Heart right ventricle (tissue), 16 donors: ENCODE measurements at places on chromosomes 12 and 14. TPM values are rescaled to one million over a fixed set of nuclear protein-coding genes. Genes with fewer than 3 reads are reported as not detected.

Gene KLHDC1
- polyA plus RNA-seq = 6.9 TPM

DNA sequence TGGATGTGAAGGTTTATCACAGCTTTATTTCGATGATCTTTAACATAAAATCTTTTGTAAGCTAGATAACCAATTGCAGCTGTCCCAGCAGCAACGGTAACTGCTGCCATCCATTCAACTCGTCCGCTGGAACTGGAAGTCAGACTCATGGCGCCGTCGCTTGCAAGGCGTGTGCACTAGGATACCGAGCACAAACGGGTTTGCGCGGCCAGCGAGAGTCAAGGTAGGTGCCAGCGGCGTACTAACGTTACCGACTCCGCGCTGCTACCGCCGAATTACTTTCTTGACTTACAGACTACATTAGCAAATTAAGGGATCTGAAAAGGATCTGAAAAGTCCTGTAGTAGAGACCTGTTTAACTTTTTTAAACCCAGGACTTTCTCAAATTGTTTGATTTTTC lies 47.4 kb upstream of the PRICKLE1 start:
- no peak overlapping the region for H3K27ac ChIP-seq
- H3K4me3 ChIP-seq = no peak overlapping the region
- peaks cover under 1% of the 10 kb centered on the region for H3K4me1 ChIP-seq
- no peaks in the 10 kb centered on the region for H3K27me3 ChIP-seq
- DNase-seq = no peak
- H3K36me3 ChIP-seq = no peaks in the 10 kb centered on the region

GRCh38 chr14:102819176-102819628 lies 42.0 kb downstream of the TRAF3 start:
- no peaks in the 10 kb centered on the region for H3K36me3 ChIP-seq
- DNase-seq = no peak
- H3K4me3 ChIP-seq = no peak overlapping the region
- H3K27ac ChIP-seq = no peak overlapping the region
- H3K27me3 ChIP-seq = no peaks in the 10 kb centered on the region
- H3K4me1 ChIP-seq = no peaks in the 10 kb centered on the region

Gene CLEC2D
- 1.2 TPM for polyA plus RNA-seq

- no peak overlapping the region for H3K4me3 ChIP-seq
- DNase-seq = no peak
- H3K27me3 ChIP-seq = peaks cover 6% of the 10 kb centered on the region
- H3K27ac ChIP-seq = peak overlapping the region; percentile 17
Measured at GRCh38 chr12:6053541-6053940, 70.9 kb downstream of the VWF start.

DNA sequence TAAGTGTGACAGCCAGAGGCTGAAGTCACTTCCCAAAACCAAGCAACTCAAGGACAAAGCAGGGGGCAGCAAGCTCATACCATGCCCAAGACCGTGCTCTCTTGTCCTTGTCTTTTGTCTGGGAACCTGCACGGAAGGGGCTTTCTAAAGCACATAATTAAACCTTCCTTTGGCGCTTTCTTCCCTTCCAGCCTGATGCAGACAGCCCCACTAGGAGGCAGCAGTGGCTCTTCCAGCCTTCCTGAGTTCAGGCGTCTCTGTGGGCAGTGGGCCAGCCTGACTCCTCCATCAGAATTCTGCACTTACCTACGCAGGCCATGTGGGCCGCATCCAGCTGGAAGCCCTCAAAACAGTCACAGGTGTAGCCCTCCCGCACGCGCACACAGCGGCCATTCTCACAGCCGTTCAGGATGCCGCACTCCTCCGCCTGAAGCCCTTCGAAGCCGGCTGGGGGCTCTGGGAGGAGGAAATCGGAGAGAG lies 7.6 kb downstream of the ISCA2 start:
- peaks cover 77% of the 10 kb centered on the region for H3K36me3 ChIP-seq
- H3K4me3 ChIP-seq = no peak overlapping the region
- H3K27me3 ChIP-seq = no peaks in the 10 kb centered on the region
- no peaks in the 10 kb centered on the region for H3K4me1 ChIP-seq
- H3K27ac ChIP-seq = no peak overlapping the region

DNA sequence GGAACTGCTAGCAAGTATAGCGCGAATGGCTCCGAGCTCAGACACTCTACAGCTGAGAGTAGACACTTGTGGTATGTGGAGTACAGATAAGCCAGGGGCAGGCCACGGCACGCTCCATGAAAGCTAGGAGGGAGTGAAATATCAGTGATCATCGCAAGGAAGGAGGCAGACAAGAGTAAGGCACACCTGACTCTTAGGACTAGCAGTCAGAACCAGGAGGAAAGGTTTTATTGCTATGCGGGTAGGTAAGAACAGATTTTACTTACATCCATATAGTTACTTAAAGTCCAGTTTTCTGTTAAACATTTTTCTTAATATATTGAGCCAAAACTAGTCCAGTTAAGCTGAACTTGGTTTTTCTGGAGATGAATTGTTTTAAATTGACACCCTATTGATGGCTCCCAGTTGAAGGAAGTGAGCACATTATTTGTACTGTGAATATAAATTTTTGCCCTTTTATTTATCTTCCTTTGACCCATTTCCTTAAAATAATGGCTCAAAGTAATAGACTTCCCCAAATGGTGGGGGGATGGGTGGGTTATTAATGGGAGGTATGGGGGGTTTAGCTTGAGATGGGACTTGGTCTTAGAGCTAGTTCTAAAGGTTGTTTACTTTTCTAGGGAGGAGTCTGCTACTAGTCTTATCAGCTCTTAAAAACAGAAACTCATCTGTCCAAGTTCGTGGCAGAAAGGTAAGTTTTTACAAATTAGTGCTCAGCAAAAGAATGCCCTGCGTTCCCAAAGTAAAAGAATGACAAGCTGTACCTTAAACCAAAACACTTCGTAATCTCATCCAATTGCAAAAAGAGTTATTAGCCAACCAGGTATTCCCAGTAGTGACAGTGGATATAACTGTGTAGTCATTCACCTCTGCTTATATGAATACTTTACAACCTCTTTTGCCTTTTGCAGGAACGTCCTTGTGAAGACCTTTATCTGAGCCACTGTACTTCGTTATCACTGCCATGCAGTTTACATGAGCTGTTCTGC lies 5.8 kb downstream of the HNRNPA1 start:
- H3K4me1 ChIP-seq = peaks cover 56% of the 10 kb centered on the region
- DNase-seq = no peak
- H3K27ac ChIP-seq = no peak overlapping the region
- no peaks in the 10 kb centered on the region for H3K36me3 ChIP-seq
- no peaks in the 10 kb centered on the region for H3K27me3 ChIP-seq

GRCh38 chr14:64095620-64096019 lies 198.6 kb downstream of the ESR2 start:
- no peak overlapping the region for H3K4me3 ChIP-seq
- no peaks in the 10 kb centered on the region for H3K4me1 ChIP-seq
- no peaks in the 10 kb centered on the region for H3K27me3 ChIP-seq
- H3K27ac ChIP-seq = no peak overlapping the region
- H3K36me3 ChIP-seq = peaks cover 92% of the 10 kb centered on the region

DNA sequence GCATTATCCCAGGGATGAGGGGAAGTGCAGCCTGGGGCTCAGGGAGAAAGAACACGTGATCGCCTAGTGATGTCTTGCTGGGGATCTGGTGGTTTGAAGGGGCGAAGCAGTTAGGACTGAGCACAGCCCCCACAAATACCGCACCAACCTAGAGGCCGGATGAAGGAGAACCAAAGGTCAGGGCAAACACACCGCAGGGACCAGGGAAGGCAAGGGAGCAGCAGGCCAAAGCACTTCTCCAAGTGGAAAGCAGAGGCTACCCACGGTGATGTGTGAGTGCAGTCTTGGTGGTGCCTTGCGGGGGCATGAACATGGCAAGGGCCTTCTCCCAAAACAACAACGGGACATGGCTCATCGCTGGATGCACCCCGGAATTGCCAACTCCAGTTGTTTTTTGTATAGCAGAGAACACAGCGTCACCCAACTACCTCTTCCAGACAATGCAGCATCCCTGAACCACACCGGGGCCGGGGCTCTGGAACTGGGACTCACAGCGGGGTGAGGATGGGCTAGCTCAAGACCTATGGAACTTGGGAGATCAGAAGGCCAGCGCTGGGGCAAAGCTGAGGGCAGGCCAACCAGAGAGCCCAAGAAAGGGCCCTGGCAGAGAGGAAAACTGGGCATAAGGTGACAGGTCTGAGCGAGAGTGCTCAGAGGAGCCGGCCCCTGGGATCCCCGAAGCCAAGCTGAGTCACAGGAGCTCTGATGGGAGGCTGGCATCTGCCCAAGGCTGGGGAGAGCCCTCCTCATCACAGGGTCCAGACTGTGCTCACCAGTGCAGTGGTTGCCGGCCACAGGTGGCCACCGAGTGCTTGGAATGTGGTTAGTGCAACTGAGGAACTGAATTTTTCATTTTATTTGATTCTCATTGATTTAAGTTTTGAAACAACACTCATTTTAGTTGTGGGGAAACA lies 11.1 kb downstream of the GALNT16 start:
- H3K36me3 ChIP-seq = no peaks in the 10 kb centered on the region
- no peaks in the 10 kb centered on the region for H3K27me3 ChIP-seq
- H3K4me1 ChIP-seq = peaks cover 55% of the 10 kb centered on the region
- H3K4me3 ChIP-seq = no peak overlapping the region
- peak overlapping the region; percentile 12 for H3K27ac ChIP-seq

Gene CLEC4C
- polyA plus RNA-seq = not detected

DNA sequence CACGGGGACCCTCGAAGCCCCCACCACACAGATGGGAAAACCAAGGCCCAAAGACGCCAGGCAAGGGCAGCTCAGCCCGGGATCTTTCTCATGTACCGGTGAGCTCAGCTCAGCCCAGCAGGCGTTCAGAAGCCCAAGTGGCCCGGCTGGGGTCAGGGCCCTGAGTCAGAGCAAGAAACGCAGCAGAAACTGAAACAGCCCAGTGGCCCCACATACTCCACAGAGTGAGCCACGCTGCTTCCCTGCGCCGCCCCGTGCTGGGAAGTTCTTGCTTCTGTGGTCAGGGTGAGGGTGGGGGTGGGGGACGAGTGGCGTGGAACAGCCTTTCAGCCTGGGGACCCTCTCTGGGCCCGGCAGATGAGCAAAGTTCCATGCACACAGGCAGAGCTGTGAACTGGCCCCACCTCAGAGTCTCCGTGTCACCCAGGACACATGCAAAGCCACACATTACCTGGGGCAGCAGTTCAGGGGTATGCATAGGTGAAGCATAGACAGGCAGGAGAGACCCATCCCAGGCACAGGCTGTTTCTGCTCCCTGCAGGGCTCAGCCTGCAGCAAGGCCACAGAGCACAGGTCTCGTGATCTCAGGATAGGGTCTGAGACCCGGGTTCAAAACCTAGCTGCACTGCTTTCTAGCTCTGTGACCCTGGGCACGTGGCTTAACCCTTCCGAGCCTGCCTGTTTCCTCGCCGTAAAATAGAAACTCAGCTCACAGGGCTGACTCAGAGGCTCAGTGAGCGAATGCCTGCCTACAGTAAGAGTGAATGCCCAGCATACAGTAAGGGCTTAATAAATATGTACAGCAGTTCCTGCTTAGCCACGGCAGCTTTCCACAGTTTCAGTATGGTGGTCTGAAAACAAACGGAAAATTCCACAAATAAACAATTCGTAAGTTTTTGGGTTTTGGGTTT lies 21.6 kb downstream of the NCOR2 start:
- H3K4me3 ChIP-seq = no peak overlapping the region
- H3K36me3 ChIP-seq = no peaks in the 10 kb centered on the region
- DNase-seq = no peak
- H3K4me1 ChIP-seq = peaks cover 72% of the 10 kb centered on the region
- H3K27ac ChIP-seq = peak overlapping the region; percentile 41

DNA sequence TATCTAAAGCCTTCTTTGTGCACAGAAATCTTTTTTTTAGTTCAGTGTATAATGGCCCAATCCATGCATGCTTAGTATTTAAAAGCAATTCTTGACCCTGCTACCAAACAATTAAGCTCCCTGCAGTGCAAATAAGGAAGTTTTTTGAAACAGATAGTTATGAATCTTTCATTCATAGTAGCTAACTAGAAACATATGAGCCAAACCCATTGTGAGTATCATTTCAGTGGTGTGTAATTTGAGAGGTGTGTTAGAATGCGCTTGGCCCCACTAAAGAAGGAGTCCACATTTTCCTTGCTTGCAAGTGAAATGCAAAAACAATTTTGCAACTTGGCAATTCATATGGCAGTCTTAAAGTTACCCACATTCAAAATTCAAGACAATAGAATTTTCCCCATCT lies 14.4 kb downstream of the EPS8 start:
- H3K4me3 ChIP-seq = no peak overlapping the region
- H3K27ac ChIP-seq = no peak overlapping the region
- H3K36me3 ChIP-seq = no peaks in the 10 kb centered on the region
- peaks cover 22% of the 10 kb centered on the region for H3K4me1 ChIP-seq
- DNase-seq = no peak

DNA sequence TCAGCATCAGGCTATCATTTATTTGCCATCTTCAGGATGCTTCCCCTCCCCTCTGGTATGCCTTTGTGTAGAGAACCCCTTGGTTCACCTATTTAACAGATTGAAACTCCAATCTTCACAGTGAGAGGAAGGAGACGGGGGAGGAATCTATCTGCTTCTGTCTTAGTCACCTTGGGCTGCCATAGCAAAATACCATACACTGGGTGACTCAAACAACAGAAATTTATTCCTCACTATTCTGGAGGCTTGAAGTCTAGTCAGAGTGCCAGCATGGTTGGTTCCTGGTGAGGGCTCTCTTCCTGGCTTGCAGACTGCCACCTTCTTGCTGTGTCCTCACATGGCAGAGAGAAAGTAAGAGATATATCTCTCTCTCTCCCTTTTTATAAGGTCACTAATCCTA lies 13.5 kb upstream of the EML1 start:
- no peaks in the 10 kb centered on the region for H3K36me3 ChIP-seq
- DNase-seq = no peak
- peaks cover 4% of the 10 kb centered on the region for H3K4me1 ChIP-seq

Gene KRT3
- polyA plus RNA-seq = not detected

DNA sequence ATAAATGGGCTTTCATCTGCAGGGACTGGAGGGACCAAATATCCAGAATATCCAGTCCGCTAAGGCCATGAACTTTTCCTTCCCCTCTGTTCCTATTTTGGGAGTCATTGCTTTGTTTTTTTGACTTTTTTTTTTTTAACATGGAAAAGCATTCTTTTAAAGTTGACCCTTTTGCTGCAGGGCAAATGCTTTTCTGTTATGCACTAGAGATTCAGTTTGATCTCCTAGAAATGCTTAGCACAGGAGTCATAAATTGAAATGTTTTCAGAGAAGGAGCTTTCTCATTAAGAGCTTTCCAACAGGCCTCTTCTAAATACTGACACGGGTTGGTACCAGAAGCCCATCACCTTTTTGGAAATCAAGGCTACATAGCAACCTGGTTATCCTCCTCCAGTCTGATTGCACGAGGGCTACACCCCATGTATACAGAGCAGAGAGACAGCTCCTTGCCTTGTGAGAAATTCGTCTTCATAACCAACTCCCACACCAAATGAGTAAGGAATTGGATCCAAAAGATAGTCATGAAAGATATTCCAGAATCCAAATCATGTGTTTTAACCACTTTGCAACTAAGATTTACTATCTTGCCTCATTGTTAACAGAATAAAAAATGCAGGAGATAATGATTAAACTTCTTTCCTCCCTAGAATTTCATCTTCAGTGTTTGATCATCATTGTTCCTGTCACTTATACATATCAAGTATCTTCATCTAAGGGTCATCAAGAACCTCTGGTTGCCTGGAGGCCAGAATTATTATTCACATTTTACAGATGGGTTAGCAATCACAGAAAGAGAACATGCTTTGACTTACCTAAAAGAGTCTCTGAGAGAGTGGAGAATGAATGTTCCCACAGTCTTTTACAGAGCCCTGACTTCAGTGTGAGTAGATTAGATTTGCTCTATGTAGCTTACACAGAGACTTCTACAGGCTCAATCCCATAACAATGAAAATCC lies 389.4 kb downstream of the ZFP36L1 start:
- H3K27ac ChIP-seq = peak overlapping the region; percentile 19
- peaks cover 77% of the 10 kb centered on the region for H3K4me1 ChIP-seq
- H3K4me3 ChIP-seq = no peak overlapping the region
- DNase-seq = no peak
- no peaks in the 10 kb centered on the region for H3K27me3 ChIP-seq

Gene FAM90A1
- 0.03 TPM for polyA plus RNA-seq
